ENCODE measurements at places on chromosomes 5 and 9.

- no peak for DNase-seq
These were observed 8.2 kb downstream of the NR2F1-AS1 start for GRCh38 chr5:93572608-93573353.

DNA sequence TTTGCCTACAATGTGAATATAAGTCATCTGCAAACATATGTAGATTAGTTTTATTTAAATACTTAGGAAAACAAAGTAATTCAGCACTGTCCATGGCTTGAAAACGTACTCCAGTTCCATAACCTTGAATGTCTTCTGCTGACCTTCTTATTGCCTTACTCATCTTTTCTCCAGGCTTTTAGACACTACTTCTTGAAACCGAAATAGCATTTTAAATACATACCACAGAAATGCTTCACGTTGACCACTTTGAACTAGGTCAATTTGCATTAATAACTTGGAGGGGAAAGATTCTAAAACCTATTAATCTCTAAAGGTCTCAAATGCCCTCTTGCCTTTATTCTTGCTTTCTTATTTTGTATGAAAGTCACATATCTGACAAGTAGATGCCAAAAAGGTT is 995.4 kb upstream of the ACO1 start:
- no peak for DNase-seq

- no peak for DNase-seq
These were observed 65.1 kb downstream of the MACROH2A1 start for GRCh38 chr5:135333732-135334515.

DNA sequence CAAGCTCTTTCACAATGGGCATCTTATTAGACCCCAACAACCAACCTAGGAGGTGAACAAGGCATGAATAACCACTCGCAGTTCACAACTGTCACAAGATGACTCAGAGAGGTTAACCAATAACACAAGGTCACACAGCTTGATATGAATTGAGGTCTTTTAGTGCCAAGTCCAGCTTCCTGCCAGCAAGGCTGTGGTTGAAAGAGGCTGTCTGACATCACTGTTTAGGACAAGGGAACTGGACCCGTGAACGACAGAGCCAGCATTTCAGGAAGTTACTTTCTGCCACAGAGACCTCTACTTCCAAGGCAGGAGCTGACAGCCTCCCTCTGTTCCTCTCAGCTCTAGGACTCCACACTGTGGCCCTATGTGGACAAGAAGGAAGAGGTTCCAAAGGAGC is 53.4 kb upstream of the ALDH1B1 start:
- DNase-seq, result no peak

DNA sequence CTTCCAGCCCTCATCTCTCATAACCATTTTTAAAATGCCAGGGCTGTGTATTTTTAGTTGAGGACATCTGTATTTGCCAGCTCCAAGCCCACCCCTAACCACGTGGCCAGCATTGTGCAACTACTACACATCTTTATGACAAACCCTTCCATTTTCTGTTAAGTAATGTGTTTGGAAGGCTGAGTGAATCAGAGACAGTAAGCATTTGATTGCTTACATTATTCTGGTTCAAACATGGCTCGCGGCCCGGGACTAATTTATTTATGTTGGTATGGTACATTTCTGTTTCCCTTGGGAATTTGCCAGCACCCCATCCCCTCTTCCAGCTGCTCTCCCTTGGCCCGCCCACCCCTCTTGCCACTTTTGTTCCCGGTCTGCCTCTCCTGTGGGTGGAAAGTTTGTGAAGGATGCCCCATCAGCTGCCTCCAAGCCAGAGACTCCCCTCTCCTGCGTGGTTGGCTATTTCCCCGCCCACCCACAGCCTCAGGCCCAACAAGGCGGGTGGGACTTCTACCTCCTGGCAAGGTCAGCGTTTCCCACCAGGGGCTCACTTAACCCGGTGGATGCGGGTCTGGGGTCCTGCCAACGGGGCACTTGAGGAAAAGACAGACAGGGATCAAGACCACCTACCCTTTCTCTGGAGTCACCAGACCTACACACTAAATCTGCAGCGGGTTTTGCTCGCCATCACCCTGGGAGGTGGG is 162.2 kb downstream of the HSD17B3 start:
- no peak for DNase-seq
